ENCODE measurements at places on chromosomes 7 and 10.

DNA sequence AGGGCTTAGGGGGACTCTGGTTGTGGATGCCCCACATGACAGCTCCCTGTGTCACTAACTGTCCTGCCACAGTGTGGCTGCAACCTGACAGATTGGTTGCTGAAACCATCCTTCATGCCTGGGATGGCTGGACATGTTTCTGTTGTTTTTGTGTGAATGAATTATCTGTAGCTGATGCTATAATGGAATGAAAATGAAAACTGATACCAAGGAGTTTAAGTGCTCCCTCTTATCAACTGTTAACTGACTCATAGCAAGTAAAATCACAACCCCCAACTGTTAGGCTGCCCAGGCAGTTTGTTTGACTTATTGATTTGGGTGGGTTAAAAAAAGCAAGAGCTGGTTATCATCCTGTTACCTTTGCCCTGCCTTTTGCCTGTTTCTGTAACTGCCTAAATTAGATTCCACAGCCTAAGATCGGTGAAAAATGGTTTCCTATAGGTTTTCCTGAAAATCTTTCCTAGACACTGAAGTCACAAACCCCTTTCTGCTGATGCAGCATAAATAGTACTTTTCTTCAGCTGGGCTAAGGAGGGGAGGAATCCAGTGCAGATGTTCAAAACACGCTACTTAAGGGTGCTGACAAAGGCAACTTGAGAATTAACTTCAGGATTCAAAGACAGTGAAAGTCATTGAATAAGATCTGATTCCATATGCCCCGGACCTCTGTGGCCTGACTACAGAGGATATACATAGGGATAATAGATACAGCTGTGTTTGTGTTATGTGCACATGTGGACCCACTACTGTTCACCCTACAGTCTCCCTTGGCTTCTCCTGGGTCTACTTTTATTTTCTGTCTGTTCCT, 5.7 kb downstream of the FRAT2 start:
- peaks cover 15% of the 10 kb centered on the region for H3K36me3 ChIP-seq
- H3K4me1 ChIP-seq: peaks cover 31% of the 10 kb centered on the region
- H3K4me3 ChIP-seq: no peak overlapping the region

GRCh38 chr7:126993626-126994213, 259.0 kb downstream of the GRM8 start:
- H3K4me3 ChIP-seq: no peak overlapping the region
- no peaks in the 10 kb centered on the region for H3K4me1 ChIP-seq
- H3K27me3 ChIP-seq: no peaks in the 10 kb centered on the region
- no peaks in the 10 kb centered on the region for H3K36me3 ChIP-seq
- H3K27ac ChIP-seq: no peak overlapping the region

- H3K27ac ChIP-seq: no peak overlapping the region
- DNase-seq: no peak
- H3K27me3 ChIP-seq: no peaks in the 10 kb centered on the region
- peaks cover 4% of the 10 kb centered on the region for H3K4me1 ChIP-seq
- H3K36me3 ChIP-seq: no peaks in the 10 kb centered on the region
These were observed 212.8 kb downstream of the TRIL start for GRCh38 chr7:28745351-28745750.

DNA sequence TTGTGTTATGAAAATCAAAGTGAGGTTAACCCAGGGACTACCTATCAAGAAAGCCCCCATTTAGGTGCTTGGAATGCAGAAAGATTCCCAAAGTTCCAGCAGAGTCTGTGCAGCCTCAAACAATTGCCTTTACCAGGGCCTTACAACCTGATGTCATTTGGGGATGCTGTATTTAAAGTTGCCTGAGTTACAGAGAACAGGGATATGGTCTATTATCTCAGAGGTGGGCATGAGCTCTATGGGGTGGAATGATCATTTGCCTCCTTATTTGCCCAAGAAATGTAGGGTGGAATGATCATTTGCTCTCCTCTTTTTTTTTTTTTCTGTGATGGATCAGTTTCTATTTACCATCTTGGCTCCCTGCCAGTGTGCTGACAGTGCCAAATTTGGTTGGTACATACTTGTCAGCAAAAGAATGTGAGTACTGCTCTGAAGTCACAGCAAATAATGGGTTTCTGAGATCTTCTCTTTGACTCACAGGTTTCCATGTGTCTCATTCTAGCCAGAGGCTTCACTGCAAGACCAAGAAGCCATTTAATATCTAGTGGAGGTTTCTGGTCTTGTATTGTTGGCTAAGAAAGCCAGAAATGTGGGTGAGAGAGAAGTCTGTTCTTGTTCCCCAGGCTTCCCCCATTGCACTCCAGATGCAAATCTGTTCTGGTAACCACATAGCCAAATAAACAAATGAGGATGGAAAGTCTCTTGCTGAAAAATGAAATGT, 45.5 kb upstream of the ZNRF2 start:
- H3K4me3 ChIP-seq: no peak overlapping the region
- no peaks in the 10 kb centered on the region for H3K36me3 ChIP-seq
- H3K4me1 ChIP-seq: peaks cover 22% of the 10 kb centered on the region
- no peak for DNase-seq
- H3K27me3 ChIP-seq: peaks cover 13% of the 10 kb centered on the region

GRCh38 chr10:101002456-101002855, 2.8 kb downstream of the LZTS2 start:
- no peaks in the 10 kb centered on the region for H3K27me3 ChIP-seq
- peaks cover 23% of the 10 kb centered on the region for H3K4me1 ChIP-seq
- no peak overlapping the region for H3K27ac ChIP-seq
- H3K4me3 ChIP-seq: no peak overlapping the region
- DNase-seq: no peak

GRCh38 chr7:2663121-2663886, 24.7 kb upstream of the AMZ1 start:
- peaks cover 9% of the 10 kb centered on the region for H3K4me1 ChIP-seq
- peaks cover 10% of the 10 kb centered on the region for H3K36me3 ChIP-seq
- peak overlapping the region; percentile 27 for H3K27ac ChIP-seq
- H3K4me3 ChIP-seq: no peak overlapping the region
- no peak for DNase-seq

GRCh38 chr10:89837165-89838043, 136.0 kb downstream of the KIF20B start:
- H3K27me3 ChIP-seq: peaks cover 10% of the 10 kb centered on the region
- DNase-seq: no peak
- H3K4me1 ChIP-seq: no peaks in the 10 kb centered on the region
- no peak overlapping the region for H3K4me3 ChIP-seq
- H3K27ac ChIP-seq: no peak overlapping the region

- H3K36me3 ChIP-seq: peaks cover 13% of the 10 kb centered on the region
- H3K4me3 ChIP-seq: no peak overlapping the region
- H3K27ac ChIP-seq: no peak overlapping the region
- peaks cover 36% of the 10 kb centered on the region for H3K4me1 ChIP-seq
- H3K27me3 ChIP-seq: no peaks in the 10 kb centered on the region
These were observed 8.6 kb downstream of the FBXW4 start for GRCh38 chr10:101686133-101686925.

DNA sequence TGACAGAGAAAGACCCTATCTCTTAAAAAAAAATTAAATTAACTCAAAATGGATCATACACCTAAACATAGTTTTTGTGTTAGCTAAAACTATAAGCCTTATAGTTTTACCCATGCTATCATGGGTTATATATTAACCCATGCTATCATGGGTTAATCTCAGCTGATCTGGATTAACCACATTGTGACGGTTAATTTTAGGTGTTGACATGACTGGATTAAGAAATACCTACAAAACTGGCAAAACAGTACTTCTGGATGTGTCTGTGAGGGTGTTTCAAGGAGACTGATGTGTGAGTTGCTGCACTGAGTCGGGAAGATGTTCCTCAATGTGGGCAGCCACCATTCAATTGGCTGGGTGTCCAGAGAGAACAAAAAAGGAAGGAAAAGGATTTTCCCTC, 44.3 kb upstream of the FXYD4 start:
- no peak overlapping the region for H3K27ac ChIP-seq
- H3K27me3 ChIP-seq: peaks cover 15% of the 10 kb centered on the region
- H3K36me3 ChIP-seq: no peaks in the 10 kb centered on the region
- H3K4me3 ChIP-seq: no peak overlapping the region
- DNase-seq: no peak
- H3K4me1 ChIP-seq: peaks cover 9% of the 10 kb centered on the region

GRCh38 chr7:101386558-101387231, 24.0 kb downstream of the COL26A1 start:
- H3K4me1 ChIP-seq: peaks cover 58% of the 10 kb centered on the region
- peak overlapping the region; percentile 86 for H3K27ac ChIP-seq
- DNase-seq: peak; percentile 89
- peak overlapping the region; percentile 58 for H3K4me3 ChIP-seq
- peaks cover 4% of the 10 kb centered on the region for H3K36me3 ChIP-seq

- H3K27ac ChIP-seq: no peak overlapping the region
- H3K27me3 ChIP-seq: peaks cover 65% of the 10 kb centered on the region
- no peak overlapping the region for H3K4me3 ChIP-seq
- DNase-seq: no peak
- no peaks in the 10 kb centered on the region for H3K36me3 ChIP-seq
These were observed 403.7 kb upstream of the ZMIZ1 start for GRCh38 chr10:78664929-78665553.

DNA sequence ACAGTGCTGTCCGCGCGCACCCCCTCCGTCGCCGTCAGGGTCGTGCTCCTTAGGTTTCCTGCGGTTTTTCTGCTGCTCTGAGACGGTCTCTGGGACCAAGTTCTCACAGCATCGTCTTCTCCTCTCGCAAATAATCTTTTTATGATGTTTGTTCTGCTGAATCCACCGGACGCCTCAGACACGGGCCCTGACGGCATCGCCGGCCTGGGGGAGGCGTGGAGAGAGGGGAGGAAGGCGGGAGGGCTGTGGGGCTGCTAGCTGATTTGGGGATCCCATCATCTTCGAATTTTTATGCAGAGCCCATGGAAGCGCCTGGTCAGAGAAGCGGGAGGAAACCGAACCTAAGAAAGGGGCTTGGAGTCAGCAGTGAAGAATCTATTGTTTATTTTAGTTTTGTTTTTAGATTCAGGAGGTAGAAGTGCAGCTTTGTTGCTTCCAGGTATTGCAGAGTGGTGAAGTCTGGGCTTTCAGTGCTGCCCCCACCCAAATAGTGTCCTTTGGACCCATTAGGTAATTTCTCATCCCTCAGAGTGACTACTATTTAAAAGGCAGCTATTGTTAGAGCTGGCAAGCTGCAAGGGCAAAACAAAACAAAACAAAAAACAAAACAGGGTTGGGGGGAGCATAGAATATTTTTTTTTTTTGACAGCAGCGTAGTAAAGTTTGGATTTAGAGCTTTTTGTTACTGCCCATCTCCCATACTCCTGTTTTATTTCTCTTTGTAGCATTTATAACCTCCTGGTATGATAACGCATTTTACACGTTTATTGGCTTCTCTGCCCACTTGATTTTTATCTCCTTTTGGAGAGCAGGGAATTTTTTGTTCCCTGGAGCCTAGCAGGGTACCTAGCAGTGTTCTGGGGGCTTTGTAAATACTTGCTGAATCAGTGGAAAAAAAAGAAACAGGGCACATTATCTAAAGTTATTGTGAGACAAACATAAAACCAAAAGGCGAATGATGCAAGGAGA, 92.6 kb downstream of the SPAG6 start:
- H3K36me3 ChIP-seq: peaks cover 2% of the 10 kb centered on the region
- H3K4me1 ChIP-seq: peaks cover 50% of the 10 kb centered on the region
- DNase-seq: no peak

Measured in osteocyte (in vitro differentiated cells).